ENCODE measurements at places on chromosomes 12 and 14.
A peak's percentile ranks its signal among the peaks of the same experiment; 100 is the strongest.

DNA sequence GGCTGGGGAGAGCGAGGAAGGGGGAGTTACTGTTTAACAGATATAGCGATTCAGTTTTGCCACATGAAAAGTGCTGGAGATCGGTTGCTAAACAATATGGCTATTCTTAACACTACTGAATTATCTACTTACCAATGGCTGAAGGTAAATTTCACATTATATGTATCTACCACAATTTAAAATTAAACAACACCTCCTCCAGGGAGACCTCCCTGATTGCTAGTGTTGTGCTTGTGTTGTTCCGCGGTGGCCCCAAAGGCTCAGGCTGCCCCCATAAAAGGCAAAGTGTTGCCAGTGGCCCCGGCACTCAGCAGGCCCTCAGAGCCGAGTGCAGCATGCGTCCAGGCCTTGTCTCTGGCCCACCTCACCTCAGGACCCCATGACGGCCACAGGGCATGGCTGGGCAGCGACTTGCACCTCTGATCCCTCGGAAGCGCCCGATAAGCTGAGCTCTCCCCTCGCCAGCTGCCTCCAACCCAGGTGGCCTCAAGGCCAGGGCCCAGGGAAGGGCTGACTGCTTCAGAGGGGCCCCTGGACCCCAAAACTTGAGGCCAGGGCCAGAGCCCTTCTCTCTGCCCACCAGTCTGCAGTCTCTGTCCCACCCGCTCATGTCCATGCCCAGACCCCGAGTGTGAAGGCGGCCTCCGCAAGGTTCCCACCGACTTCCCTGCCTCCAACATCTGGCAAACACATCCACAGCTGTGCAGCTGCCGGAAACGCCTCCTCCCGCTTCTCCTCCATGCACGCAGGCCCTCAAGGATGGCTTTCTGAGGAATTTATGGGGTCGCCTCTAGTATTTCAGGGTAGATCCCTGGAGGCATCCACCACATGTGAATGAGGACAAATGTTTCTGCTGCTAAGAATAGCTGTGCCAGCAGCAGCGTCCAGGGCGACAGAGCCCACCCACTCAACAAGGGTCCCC, 60.0 kb downstream of the NCOR2 start:
- DNase-seq, result no peak

- no peak for DNase-seq
These were observed 95.4 kb upstream of the CDKN3 start for GRCh38 chr14:54301359-54301758.

GRCh38 chr12:64670919-64671639, 60.8 kb downstream of the RASSF3 start:
- peak; percentile 70 for DNase-seq

GRCh38 chr12:130199581-130200390, 37.5 kb downstream of the FZD10 start:
- DNase-seq, result no peak

- DNase-seq, result no peak
These were observed 40.9 kb downstream of the ATL1 start for GRCh38 chr14:50600849-50601248.

- DNase-seq, result no peak
These were observed 26.6 kb downstream of the GPRC5D start for GRCh38 chr12:12925388-12925787.

DNA sequence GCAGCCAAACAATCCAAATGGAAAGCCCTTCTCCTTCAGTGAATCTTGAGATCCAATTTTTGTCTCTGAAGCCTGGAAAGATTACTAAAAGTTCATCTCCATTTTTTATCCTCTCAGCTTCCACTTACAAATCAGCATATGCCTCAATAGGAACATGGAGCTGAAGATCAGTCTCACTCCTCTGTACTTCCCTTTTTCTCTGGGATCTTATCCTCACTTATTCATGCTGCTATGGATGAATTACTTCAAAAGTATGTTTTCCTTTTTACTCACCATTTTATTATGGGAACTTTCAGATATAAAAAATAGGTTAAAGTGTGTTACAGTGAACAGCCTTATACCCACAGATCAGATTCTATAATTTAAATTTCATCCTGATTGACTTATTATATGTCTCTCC, 14.4 kb upstream of the NTF3 start:
- no peak for DNase-seq

DNA sequence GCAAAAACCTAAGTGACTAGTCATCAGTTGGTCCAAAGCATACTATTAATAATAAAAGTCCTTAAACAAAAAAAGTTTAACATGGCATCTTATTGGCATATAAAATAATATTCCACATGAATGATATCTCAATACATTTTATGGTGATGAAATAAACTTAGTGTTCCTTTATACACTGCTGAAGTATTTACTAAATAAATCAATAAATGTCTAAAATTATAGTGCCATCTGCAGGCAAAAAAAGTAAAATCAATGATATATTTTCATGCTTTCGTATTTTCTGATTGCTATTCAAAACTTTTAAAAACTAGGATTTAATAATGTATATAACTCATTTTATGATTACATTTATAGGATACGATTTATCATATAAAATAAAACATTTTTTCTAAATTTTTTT, 30.5 kb downstream of the PUS7L start:
- no peak for DNase-seq
